K562 (cell line): ENCODE measurements at places on chromosomes 7 and 10. TPM values are rescaled to one million over a fixed set of nuclear protein-coding genes. Genes with fewer than 3 reads are reported as not detected.

DNA sequence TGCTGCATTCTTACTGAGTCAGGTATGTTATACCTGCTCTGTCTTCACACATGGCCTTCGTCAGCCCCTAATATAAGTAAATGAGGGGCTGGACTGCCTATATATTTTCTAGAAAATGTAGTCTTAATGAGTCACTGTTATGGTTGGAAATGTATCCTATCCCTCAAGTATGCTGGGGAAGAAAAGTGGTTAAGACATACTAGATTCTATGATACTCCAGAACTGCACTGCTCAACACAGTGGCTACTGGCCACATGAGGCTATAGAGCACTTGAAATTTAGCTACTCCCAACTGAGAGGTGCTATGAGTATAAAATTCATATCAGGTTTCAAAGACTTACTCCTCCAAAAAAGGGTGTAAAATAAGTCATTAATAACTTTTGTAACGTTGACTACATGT, 104.3 kb upstream of the STEAP1B start:
- no peak for DNase-seq

DNA sequence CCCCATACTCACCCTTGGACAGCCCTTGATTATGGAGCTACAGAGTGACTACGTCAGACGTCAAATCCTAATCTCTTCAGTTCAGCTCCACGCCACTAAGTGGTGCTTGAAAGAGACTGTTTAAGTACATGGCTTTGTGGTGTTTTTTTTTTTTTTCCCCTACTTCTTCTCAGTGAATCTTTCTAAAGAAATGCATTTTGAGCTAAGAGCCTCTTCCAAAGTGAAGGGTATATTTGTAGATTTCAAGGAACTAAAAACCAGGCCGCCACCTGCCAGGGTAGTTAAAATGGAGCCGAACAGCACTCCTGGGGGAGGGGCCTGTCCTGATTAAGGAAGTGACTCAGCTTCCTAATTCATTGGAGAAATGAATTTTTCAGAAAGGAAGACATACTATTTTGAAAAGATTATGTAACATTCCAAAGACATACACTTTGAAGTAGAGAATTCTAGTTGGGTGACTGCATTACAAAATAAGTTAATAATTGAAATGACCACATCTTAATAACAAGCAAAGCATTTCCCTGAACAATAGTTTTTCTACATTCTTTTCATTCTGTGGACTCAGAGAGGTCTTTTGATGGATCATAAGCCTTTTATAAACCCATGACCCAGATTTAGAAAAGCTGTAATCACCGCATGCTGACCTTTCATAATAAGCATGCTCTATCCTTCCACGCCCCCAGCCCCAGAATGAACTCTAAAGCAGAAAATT, 20.6 kb upstream of the VPS41 start:
- peak; percentile 41 for DNase-seq

DNA sequence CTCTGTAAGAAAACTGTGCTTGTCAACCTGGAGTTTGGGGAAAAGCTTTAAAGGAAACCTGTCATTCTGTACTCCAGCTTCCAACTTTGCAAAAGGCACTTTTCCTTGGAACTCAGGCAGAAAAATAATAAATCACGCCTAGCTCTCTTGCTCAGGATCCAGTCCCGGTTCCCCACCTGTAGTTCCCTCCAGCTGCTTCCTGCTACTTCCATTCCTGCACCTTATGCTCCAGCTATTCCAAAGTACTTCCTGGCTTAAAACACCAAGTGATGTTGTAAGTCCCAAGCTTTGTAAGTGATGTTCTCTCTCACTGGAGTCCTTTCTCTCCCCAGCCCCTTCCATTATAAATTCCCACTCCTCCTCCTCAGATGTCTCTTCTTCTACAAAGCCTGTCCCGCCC, 98.6 kb downstream of the GRM8 start:
- no peak for DNase-seq

DNA sequence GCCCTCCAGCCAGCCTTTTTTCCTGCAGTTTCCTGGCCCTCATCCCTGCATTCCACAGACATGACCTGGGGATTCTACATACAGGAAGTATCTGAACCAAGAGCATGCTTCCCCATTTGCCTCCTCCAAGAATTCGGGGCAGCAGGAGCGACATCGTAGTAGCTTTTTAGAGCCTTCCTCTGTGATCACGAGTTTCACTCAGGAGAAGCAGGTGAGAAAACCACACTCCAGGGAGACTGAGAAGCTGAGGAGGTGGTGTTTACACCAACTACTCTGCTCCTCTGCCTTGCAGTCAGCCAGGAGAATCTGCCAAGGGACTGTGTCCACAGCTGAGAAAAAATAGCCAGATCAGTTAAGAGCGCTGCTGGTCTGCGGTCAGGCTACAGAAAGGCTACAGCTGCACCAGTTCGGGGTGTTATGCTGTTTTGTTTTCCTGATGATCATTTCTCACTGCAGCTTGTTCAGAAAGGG, 54.1 kb downstream of the HSPA12A start:
- DNase-seq: no peak

- DNase-seq: no peak
These were observed 58.1 kb upstream of the TES start for GRCh38 chr7:116152276-116152675.

NPY gene
- total RNA-seq: not detected in 2 replicates

SPAM1 gene
- not detected in 2 replicates for total RNA-seq

STRIP2 gene
- 50.3 and 56.3 TPM in 2 replicates for total RNA-seq

PON1 gene
- not detected in 2 replicates for total RNA-seq
